ENCODE measurements at places on chromosomes 5 and 9.

- no peaks in the 10 kb centered on the region for H3K27me3 ChIP-seq
Measured at GRCh38 chr5:62702126-62702525, 123.5 kb downstream of the LRRC70 start.

- DNase-seq: peak; percentile 47
- H3K4me3 ChIP-seq: no peak overlapping the region
- H3K4me1 ChIP-seq: peaks cover 4% of the 10 kb centered on the region
- H3K27me3 ChIP-seq: peaks cover 9% of the 10 kb centered on the region
- H3K27ac ChIP-seq: no peak overlapping the region
Measured at GRCh38 chr9:3662671-3663070, 136.9 kb upstream of the RFX3 start.

DNA sequence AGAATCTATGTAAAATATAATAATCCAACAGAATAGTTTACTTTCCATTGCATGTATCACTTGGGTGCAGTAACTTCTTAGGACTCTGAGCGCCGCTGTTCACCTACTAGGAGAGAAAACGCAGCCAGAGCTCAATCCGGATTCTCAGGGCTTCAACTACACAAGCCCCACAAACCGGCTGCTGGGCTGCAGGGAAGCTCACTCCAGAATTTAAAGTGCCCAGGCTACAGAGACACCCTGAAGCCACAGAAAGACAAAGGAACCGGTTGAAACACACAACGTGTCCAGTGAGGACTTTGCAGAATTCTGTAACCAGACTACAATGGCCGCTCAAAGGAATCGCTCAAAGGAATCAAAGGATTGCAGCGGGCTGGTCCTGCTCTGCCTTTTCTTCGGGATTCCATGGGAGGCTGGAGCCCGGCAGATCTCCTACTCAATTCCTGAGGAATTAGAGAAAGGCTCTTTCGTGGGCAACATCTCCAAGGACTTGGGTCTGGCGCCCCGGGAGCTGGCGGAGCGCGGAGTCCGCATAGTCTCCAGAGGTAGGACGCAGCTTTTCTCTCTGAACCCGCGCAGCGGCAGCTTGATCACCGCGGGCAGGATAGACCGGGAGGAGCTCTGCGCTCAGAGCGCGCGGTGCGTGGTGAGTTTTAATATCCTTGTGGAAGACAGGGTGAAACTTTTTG lies at the start of gene PCDHGA10:
Gene PCDHGA10 (plus strand): TSS at position 134 of the 686 bp plus-strand sequence. CDS start 189 bp downstream, at position 323.
- H3K4me1 ChIP-seq: no peaks in the 10 kb centered on the region
- H3K27me3 ChIP-seq: no peaks in the 10 kb centered on the region

DNA sequence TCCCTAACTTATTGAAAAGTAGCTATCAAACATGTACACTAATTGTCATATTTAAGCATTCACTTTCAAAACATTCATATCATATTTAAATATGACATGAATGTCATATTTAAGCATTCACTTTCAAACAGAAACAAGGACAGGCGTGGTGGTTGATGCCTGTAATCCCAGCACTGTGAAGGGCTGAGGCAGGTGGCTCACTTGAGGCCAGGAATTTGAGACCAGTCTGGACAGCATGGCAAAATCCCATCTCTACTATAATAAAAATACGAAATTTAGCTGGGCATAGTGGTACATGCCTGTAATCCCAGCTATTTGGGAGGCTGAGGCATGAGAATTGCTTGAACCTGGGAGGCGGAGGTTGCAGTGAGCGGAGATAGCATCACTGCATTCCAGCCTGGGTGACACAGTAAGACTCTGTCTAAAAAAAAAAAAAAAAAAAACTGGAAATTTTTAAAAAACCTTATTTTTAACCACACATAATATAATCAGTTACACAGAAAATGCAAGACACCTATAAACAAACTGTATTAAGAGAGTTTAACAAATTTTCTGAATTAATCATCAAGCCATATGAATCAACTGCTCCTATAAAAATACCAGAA lies 88.1 kb downstream of the LPAR1 start:
- peaks cover 23% of the 10 kb centered on the region for H3K4me1 ChIP-seq
- peaks cover 13% of the 10 kb centered on the region for H3K36me3 ChIP-seq
- H3K4me3 ChIP-seq: no peak overlapping the region
- no peaks in the 10 kb centered on the region for H3K27me3 ChIP-seq
- DNase-seq: peak; percentile 61
- H3K27ac ChIP-seq: peak overlapping the region; percentile 82

DNA sequence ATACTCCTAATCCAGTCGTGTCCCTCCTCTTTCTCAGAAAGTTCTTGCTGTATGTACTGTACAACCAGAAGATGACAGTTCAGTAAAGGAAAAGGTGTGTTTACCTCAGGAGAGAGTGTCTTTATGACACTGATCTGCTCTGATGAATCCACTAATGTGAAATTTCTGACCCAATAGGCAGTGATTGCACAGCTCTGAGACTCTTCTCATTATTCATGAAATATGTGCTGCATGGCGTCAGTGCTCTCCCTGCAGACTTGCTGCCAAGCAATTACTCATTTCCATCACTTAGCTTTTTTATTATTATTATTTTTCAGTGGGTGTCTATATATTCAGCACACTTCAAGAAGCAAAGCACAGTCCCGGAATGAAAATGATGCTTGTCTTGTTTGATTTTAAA lies 389.0 kb downstream of the RASEF start:
- no peak for DNase-seq
- no peaks in the 10 kb centered on the region for H3K27me3 ChIP-seq
- H3K36me3 ChIP-seq: no peaks in the 10 kb centered on the region

- DNase-seq: no peak
- peaks cover 26% of the 10 kb centered on the region for H3K27me3 ChIP-seq
- H3K4me3 ChIP-seq: no peak overlapping the region
- H3K36me3 ChIP-seq: no peaks in the 10 kb centered on the region
- no peak overlapping the region for H3K27ac ChIP-seq
Measured at GRCh38 chr9:33433871-33434270, 13.5 kb downstream of the AQP3 start.

DNA sequence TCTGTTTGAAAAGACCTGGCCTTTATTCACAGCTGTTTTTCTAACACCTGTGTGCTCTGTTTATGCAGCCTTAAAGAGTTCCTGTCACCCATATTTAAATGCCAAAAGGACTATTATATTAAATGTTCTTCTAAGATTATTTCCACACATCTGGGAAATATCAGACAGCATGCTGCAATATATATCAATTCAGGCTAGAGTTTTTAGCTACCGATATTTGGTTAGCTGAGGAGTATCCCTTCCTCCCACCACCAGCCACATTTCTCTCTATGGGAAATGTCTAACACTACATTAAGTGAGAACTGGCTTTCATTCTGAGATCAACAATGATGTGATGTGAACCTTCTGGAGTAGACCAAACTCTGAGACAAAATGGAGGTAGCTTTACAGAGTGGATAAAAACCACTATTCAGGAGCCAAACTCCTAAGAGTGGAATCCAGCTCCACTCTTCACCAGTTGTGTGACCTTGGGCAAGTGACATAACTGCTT lies 509.2 kb downstream of the ZNF608 start:
- H3K36me3 ChIP-seq: no peaks in the 10 kb centered on the region
- H3K27ac ChIP-seq: no peak overlapping the region
- no peaks in the 10 kb centered on the region for H3K4me1 ChIP-seq
- no peak overlapping the region for H3K4me3 ChIP-seq

GRCh38 chr5:132011622-132012343 lies at the start of gene ACSL6:
Gene ACSL6 (minus strand): TSS chr5:132011658. CDS start chr5:132011553, 105 bp downstream.
- peak within 1 kb of the TSS; percentile 37 for H3K4me3 ChIP-seq
- no peaks in the 10 kb centered on the region for H3K36me3 ChIP-seq
- no peak for DNase-seq
- H3K4me1 ChIP-seq: no peaks in the 10 kb centered on the region
- no peak within 1 kb of the TSS for H3K27ac ChIP-seq
- H3K27me3 ChIP-seq: peaks cover 52% of the 10 kb centered on the region

- H3K4me1 ChIP-seq: peaks cover 2% of the 10 kb centered on the region
- no peaks in the 10 kb centered on the region for H3K27me3 ChIP-seq
- peak; percentile 35 for DNase-seq
- H3K27ac ChIP-seq: no peak overlapping the region
- H3K4me3 ChIP-seq: peak overlapping the region; percentile 22
- H3K36me3 ChIP-seq: no peaks in the 10 kb centered on the region
Measured at GRCh38 chr5:35850967-35851680, 5.6 kb upstream of the IL7R start.

- no peaks in the 10 kb centered on the region for H3K36me3 ChIP-seq
- H3K27ac ChIP-seq: no peak overlapping the region
- H3K4me1 ChIP-seq: no peaks in the 10 kb centered on the region
- no peak for DNase-seq
Measured at GRCh38 chr5:113937301-113937700, 423.8 kb downstream of the YTHDC2 start.

GRCh38 chr5:159189310-159189709 lies 20.0 kb downstream of the RNF145 start:
- no peak overlapping the region for H3K4me3 ChIP-seq
- peaks cover 33% of the 10 kb centered on the region for H3K36me3 ChIP-seq
- peaks cover 21% of the 10 kb centered on the region for H3K4me1 ChIP-seq
- DNase-seq: peak; percentile 38
- no peak overlapping the region for H3K27ac ChIP-seq

DNA sequence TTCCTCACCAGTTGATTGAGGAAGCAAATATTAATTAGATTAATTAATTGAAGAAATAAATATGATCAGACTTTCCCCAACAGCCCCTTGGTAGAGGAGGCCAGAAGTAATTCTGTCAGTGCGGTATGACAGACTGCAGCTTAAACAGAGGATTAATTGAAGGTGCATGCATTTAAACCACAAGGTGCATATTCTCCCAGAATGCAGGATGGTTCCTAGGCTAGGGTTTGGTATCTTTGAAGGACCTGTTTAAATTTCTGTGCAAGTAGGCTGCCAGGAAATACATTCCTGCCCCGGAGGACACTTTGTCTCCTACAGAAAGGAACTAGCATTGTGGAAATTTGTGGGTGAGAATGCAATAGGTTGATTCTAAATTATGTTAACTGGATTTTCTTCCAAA lies 50.5 kb upstream of the PALM2AKAP2 start:
- H3K4me1 ChIP-seq: peaks cover 6% of the 10 kb centered on the region
- H3K27ac ChIP-seq: no peak overlapping the region
- no peak for DNase-seq
- H3K4me3 ChIP-seq: no peak overlapping the region
- peaks cover 2% of the 10 kb centered on the region for H3K27me3 ChIP-seq
- H3K36me3 ChIP-seq: no peaks in the 10 kb centered on the region

DNA sequence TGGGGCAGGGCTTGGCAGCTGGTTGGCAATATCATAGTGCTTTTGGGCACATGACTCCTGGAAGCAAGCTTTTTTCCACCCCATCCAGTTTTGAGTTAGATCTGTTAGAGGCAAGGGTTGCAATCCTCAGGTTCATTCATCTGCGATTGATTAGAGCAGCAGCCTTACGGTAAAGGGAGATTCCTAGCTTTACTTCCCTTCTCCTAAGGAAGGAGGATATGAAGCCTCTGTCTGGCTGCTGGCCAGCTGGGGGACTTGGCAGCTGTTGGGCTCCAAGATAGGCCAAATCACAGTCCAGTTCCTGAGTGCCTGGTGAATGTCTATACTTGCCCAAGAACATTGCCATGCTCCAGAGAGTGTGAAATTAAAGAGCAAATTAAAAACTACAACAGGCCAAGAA lies 113.4 kb upstream of the CCNH start:
- no peaks in the 10 kb centered on the region for H3K36me3 ChIP-seq
- DNase-seq: no peak
- no peak overlapping the region for H3K4me3 ChIP-seq
- H3K27ac ChIP-seq: no peak overlapping the region

- no peaks in the 10 kb centered on the region for H3K27me3 ChIP-seq
- DNase-seq: no peak
- H3K36me3 ChIP-seq: no peaks in the 10 kb centered on the region
Measured at GRCh38 chr5:162444129-162444762, 376.7 kb downstream of the GABRG2 start.

DNA sequence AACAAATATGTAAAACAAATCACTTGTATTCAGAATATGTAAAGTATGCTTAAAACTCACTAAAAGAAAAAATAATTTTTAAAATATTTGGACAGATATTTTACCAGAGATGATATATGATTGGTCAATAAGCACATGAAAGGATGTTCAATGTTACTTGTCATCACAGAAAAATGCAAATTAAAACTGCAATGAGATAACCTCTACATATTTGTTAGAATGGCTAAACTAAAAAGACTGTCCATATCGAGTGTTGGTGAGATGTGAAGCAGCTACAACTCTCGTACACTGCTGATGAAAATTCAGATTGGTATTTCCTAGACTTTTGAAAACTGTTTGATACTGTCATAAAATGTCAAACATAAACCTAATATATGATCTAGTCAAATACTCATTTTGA lies 685.1 kb downstream of the DTWD2 start:
- H3K36me3 ChIP-seq: no peaks in the 10 kb centered on the region
- no peaks in the 10 kb centered on the region for H3K27me3 ChIP-seq
- no peak overlapping the region for H3K4me3 ChIP-seq
- no peak overlapping the region for H3K27ac ChIP-seq

DNA sequence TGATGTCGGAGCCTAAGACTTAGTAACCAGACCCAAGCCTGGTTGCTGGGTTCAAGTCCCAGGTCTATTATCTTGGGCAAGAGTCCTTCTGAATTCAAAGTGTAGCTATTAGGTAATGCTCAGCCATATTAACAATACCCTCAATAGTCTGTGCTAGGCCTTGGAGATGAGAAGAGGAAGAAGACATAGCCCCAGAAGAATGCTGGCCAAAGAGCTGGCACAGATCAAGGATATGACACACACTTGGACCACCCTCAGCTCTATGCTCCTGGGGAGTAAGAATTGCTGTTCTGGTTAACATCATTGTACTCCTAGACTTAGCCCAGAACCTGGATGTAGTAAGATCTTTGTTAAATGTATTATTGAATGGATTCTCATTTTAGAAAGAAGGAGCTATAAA lies 426.7 kb downstream of the CDK5RAP2 start:
- H3K4me1 ChIP-seq: no peaks in the 10 kb centered on the region
- no peak overlapping the region for H3K27ac ChIP-seq
- H3K27me3 ChIP-seq: no peaks in the 10 kb centered on the region
- H3K36me3 ChIP-seq: no peaks in the 10 kb centered on the region
- DNase-seq: no peak

DNA sequence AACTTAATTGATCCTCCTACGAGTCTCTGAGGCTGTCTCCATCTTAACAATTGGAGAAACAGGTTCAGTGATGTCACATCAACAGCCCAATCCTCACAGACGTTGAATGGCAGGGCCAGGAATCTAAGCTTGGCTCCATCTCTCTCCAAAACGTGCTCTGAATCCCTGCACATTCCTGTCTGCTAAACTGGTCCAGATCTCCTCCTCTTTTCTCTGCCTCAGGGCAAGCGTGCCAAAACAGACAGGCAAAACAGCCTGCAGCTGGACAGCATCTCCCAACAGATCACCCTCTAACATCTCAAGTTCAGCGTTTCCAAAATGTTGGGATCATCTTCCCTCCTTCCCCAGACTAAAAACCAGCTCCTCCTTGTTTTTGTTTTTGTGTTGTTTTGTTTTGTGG lies 6.6 kb downstream of the FBP1 start:
- H3K27ac ChIP-seq: no peak overlapping the region
- no peaks in the 10 kb centered on the region for H3K36me3 ChIP-seq
- H3K4me3 ChIP-seq: no peak overlapping the region

DNA sequence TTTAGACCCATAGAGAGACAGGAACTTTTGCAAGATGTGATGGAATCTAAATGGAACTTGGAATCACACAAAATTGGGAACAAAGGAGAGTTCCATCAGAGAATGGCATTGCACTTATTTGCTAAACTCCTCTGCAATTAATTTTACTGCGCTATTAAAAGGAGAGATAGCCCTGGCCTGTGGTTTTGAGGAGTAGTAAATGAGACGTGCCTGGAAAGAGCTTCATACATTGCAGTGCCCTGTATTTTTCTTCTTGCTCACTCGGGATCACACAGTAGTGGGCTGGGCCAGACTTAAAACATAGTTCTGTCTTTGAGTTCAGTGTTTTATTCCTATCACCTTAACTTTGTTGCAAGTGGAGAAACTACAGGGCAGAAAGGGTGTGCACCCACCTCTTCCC lies 94.4 kb upstream of the SLC27A6 start:
- no peaks in the 10 kb centered on the region for H3K27me3 ChIP-seq
- no peaks in the 10 kb centered on the region for H3K4me1 ChIP-seq
- H3K36me3 ChIP-seq: no peaks in the 10 kb centered on the region
- no peak overlapping the region for H3K27ac ChIP-seq
- no peak overlapping the region for H3K4me3 ChIP-seq
